ENCODE measurements at places on chromosomes 13 and 19.

DNA sequence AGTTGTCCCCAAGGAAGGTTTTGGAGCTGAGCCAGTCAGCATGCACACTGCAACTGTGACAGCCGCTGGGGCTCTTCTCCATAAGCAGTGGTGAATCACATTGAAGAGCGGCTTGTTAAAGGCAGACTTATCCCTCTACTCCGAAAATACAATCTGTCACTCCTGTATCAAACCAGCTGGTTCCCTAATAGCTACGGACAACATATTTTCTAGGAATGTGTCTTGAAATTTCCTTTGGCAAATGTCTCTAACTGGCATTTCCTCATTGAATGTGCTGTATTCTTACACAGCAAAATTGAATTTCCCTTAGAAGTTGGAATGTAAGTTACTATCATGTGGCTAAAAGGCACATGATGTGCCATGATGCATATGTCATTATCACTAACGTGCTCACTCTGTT, 104.0 kb upstream of the GPR12 start:
- DNase-seq = no peak

GRCh38 chr13:31088826-31089420, 72.8 kb downstream of the HSPH1 start:
- no peak for DNase-seq

DNA sequence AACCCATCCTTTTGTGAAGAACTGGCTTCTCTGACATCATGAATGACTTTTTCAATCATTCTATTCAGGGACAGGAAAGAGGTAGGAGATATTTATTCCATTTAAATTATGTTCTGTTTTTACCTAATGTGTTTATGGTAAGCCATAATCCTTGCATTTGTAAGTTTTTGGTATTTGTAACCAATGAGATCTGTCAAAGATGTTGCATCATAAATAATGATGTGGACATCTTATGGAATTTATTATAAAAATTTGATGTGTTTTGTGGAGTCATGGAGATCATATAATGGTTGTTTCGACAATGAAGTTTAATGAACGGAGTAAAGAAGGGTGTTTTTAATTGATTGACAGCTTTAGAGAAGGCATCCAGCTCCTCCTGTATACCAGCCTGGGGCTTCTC, 67.6 kb downstream of the LMO7 start:
- DNase-seq = no peak

DNA sequence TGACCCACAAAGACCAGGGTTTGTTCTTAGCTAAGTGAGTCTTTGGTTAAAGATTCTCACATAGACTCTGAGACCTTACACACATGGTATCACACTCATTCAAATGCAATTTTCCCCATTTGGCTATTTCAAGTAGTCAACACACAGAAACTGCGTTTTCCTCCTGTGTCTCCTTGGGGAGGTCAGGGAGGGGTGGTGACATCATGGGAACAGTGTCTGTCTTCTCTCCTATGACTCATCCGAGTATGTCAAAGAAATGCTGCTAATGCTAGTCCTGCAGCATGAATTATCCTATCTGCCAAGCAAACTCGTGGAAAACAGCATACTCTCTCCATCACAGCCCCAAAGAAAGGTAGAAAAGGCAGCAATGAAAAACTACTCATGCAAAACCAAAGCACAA, 100.2 kb downstream of the ENOX1 start:
- no peak for DNase-seq

GRCh38 chr13:99867535-99868257, 103.9 kb downstream of the ZIC5 start:
- no peak for DNase-seq

GRCh38 chr13:45865414-45865813, 13.9 kb upstream of the SIAH3 start:
- DNase-seq = no peak

DNA sequence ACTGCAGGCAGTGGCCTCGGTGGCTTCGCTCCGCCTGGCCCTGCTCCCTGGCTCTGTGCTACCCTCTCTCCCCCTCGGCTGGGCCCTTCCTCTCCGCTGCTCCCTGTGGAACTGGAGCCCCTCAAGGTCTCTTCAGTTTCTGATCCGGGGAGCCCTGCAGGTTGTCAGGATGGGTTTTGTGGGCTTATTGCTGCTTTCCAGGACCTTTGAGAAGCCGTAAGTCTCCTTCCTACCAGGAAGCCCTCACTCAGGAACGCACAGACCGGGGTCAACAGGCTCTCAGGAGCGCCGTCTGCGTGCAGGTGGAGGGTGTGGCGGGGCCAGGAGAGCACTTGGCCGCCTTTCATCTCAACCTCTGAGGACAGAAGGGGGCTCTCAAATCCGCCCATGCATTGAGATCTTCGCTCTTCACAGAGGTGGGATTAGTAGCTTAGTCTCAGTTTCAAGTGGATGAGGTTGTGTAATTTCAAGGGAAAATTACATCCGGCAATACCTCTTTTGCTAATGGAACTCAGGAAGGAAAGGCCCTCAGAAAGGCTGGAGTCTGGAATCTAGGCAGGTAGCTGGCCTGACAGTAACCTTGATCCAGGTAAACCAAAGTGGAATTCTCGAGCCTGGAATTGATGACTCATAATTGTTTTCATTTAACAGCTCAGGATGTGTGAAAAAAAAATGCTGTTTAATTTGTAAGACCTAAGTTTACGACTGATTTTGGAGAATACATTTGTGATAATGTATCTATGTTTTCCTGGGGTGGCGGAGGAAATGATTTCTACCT, 102.0 kb downstream of the ATP11A start:
- DNase-seq = no peak

DNA sequence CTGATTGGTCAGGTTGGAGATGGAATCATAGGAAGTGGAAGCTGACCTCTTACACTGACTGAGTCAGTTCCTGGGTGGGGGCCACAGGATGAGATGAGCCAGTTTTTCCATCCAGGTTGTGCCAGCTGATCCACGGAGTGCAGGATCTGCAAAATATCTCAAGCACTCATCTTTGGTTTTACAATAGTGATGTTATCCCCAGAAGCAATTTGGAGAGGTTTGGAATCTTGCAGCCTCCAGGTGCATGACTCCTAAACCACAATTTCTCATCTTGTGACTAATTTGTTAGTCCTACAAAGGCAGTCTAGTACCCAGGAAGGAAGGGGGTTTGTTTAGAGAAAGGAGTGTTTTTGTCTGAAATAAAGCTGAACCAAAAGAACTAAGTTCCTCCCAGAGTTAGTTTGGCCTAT, 212.8 kb downstream of the SLITRK6 start:
- no peak for DNase-seq

GRCh38 chr19:31174948-31175347, 174.3 kb downstream of the TSHZ3 start:
- no peak for DNase-seq

DNA sequence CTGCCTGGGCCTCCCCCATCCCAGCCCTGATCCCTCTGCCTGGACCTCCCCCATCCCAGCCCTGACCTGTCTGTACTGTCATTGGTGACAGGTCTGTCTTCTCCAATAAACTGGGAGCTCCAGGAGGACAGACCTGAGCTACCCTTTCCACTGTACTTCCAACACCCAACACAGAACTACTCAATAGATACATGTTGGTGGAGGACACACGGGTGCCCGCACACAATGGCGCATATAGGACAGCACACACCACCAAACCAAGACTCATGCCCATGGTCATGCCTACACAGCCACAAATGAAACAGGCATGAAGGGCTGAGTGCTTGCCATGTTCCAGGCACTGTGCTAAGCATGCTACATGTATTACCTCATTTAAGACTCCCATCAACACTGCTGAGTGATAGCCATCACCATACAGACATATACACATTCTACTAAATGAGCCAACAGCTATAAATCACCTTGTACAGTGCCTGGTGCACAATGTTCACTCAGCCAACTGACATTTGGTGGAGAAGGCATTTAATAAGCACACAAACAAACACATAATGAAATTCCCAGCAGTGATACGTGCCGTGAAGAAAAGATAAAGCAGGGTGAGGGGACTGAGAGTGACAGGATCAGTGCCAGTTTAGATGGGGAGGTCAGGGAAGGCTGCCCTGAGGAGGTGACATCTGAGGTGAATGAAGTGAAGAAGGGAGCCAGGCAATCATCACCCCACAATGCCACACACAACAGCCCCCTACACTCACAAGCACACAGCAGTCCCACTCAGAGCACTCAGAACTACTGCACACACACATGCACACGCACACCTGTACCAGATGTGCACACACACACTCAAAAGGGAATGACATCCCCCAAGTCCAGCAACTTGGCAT, 857 bp downstream of the POU2F2 start:
- DNase-seq = no peak

GRCh38 chr13:24071423-24072075, 89.0 kb upstream of the SPATA13 start:
- no peak for DNase-seq

DNA sequence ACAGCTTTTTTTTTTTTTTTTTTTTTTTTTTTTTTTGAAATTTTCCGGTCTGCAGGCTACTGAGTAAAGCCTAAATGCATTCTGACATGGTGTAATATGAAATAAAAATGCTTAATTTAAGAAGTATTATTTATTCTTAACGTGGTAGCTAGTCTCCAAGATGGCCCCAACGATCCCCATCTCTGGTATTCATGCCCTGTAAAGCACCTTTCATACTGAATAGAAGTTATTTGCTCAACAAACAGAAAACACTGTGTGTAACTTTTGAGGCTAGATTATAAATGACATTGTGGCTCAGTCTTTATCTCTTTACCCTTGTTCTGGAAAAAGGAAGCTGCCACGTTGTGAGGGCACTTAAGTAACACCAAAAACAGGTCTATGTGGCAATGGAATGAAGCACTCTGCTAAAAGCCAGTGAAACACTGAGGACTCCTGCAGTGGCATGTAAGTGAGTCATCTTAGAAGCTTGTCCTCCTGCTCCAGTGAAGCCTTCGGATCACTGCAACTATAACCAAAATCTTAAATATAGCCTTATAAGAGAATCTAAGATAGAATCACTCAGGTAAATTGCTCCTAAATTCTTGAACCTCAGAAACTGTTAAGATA, 128.7 kb downstream of the UGGT2 start:
- no peak for DNase-seq

GRCh38 chr19:16623576-16623975, 4.4 kb downstream of the MED26 start:
- DNase-seq = no peak

DNA sequence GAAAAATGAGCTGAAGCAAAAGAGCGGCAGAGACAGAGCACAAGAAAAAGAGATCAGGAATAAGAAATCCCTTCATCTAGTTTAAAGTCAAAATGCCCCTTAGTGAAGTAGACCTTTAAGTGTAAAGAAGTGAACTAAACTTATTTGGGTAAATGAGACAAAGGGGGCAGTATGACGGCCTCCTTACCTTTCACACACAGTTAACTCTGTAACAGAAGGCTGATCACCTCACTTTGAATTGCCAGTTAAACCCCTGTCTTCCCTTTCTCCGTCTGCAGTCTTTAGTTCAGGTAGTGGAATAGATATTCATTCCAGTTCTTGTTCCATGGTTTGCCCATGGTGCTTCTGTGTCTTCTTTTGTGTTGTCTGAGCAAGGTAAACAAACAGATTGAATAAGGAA, 1029.8 kb downstream of the DIAPH3 start:
- DNase-seq = no peak

DNA sequence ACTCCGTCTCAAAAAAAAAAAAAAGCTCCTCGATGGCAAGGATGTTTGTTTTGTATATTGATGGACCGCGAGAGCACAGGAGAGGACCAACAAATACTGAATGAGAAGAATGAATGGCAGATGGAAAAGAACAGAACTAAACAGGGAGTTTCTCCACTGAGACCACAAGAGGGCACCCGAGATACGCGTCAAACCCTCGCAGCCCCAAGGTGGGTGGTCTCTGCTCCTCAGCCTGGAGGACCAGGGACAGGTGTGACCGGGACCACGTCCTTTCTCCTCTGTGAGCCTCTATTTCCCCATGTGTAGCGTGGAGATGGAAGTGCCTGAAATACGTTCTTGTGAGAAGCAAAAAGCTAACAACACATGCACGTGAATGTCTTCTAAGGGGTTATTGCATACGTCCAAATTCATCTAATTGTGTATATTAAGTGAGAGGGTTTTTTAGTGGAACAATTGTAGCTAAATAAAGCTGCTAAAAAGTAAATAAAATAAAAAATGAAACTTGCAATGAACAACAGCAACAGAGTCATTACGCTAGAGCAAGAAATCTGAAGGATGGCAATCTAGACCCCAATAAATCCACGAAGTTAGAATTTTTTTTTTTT, 8.3 kb upstream of the CDC42EP5 start:
- no peak for DNase-seq

DNA sequence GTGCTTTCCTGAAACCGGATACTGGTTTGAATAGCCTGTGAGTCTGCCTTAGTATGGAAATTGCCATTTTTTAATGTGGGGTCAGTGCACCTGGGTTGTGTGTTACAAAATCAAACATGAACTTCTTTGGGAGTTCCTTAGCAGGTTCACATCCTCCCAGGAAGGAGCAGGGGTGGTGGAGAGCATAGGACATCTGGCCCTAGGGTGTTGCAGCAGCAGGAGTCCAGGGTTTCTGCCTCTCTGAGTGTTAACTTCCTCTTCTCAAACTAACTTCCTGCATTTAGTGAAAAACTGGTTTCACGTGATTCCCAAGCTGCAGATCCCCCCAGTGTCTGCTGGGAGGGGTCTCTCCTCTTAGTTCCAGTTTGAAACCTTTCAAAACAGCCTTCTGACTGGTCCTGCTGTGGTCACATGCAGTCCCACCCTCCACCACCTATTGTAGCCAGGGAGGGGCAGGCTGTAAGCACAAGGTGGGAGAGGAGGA, 7.2 kb downstream of the RNASEH2B start:
- no peak for DNase-seq

DNA sequence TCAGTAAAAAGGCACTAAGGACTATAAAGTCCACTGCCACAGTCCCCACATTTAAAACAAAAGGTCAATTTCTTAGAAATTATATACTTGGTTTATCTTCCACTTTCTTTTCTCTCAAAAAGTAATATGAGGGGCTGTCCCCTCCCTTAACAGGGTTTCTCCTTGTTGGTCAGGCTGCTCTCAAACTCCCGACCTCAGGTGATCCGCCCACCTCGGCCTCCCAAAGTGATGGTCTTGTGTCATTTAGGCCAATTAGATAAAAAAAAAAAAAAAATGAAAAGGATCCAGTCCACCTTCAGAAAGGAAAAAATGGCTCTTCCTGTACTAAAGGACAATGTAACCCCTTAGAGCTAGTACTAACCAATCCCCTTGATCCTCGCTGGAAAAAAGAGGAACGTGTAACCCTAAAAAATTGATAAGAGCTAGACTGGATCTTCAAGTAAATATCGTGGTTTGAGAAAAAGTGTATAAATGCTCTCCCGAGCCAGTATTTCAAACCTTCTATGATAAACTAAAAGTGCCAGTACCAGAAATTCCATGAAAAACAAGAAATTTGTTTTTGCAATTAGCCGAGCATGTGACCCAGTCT, 9.0 kb upstream of the CD70 start:
- no peak for DNase-seq

DNA sequence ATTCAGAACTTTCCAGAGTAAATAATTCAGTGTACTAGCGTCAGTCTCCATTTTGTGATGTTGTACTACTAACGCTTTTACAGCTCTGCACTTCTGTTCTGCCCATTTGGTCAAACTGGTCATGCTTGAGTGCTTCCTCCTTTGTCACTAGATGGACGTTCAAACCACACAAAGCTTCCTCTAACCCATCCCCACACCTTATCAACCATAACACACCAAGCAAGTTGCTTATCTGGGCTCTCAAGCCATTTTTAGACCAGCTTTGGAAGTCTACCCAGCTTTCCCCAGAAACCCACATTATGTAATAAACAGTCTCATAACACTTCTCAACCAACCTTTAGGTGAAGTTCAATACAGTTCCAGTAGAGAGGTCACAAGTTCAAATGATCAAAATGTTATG, 2.3 kb upstream of the ZNF347 start:
- no peak for DNase-seq

Data from cortex of kidney (tissue), 1 donor.